ENCODE measurements at places on chromosomes 4 and X.

- DNase-seq, result no peak
- no peaks in the 10 kb centered on the region for H3K27me3 ChIP-seq
Observed at GRCh38 chr4:6153874-6154273, 46.5 kb downstream of the JAKMIP1 start.

GRCh38 chrX:9539605-9540387 is 74.9 kb downstream of the TBL1X start:
- no peak for DNase-seq
- H3K4me3 ChIP-seq, result no peak overlapping the region

DNA sequence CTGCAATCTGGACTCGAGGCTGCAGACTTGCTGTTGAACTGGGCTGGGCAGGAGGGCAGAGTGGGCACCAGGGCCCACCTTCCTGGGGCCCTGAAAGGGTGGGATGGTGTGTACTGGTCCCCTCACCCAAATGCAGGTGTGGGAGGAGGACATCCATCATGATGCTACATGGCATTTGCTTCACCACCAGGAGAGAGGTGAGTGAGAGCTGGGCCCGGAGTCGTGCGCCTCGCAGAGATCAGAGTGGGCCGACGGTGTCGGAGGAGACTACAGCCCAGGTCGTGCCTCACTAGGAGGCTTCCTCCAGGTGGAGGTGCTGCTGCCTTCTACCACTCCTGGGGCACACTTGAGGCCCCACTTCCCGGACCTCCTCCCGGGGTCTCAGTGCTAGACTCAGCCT is 50.3 kb downstream of the SCML1 start:
- H3K4me1 ChIP-seq, result no peaks in the 10 kb centered on the region
- DNase-seq, result no peak
- H3K4me3 ChIP-seq, result no peak overlapping the region
- H3K27me3 ChIP-seq, result no peaks in the 10 kb centered on the region
- H3K36me3 ChIP-seq, result no peaks in the 10 kb centered on the region

- no peak overlapping the region for H3K27ac ChIP-seq
- no peaks in the 10 kb centered on the region for H3K4me1 ChIP-seq
- H3K4me3 ChIP-seq, result no peak overlapping the region
Observed at GRCh38 chr4:51833236-51833635, 9.7 kb upstream of the DCUN1D4 start.

- H3K4me3 ChIP-seq, result no peak overlapping the region
- H3K4me1 ChIP-seq, result peaks cover 3% of the 10 kb centered on the region
- H3K36me3 ChIP-seq, result peaks cover 46% of the 10 kb centered on the region
- DNase-seq, result no peak
Observed at GRCh38 chr4:169124661-169125060, 114.6 kb upstream of the CBR4 start.

DNA sequence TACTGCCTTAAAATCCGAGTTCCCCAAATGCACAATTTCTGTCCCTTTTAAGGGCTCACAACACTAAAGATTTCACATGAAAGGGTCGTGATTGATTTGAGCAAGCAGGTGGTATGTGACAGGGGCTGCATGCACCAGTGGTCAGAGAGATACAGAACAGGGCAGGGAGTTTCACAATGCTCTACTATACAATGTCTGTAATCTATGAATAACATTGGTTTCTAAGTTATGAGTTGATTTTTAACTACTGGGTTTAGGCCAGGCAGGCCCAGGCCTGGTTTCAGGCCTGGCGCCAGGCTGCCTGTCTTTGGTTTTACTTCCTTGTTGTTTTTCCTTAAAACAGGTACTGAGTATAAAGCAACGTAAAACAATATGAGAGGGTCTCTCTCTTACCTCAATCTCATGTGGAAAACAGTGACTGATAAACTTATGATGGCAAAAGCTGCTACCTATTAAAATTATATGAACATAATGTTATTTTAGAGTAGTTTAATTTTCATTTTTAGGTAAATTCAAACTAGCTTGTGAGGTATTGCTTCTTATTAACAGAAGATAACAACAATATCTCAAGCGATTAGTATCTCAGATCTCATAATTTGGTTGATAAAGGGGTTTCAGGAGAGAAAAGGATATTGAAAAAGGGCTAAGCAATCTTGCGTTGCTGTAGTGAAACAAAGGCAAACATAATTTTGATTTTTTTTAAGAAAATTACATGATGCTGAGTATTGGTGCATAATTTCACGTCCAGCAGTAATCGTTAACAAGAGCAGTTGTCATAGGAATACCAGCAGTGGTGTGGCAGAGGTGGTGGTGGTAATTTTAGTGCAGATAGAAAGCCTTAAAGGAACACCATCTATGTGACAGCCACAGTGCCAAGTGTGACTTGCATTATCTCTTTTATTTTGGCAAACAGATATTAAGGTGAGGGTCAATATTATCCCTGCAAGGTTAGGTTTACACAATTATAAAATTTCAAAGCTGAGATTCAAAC is 944.4 kb upstream of the GRID2 start:
- H3K4me1 ChIP-seq, result no peaks in the 10 kb centered on the region
- DNase-seq, result no peak
- H3K27me3 ChIP-seq, result no peaks in the 10 kb centered on the region
- no peaks in the 10 kb centered on the region for H3K36me3 ChIP-seq

- H3K4me3 ChIP-seq, result no peak overlapping the region
- H3K27me3 ChIP-seq, result no peaks in the 10 kb centered on the region
Observed at GRCh38 chrX:40055495-40055894, 42.3 kb downstream of the BCOR start.

- no peaks in the 10 kb centered on the region for H3K36me3 ChIP-seq
- no peak overlapping the region for H3K27ac ChIP-seq
- no peaks in the 10 kb centered on the region for H3K4me1 ChIP-seq
- no peak overlapping the region for H3K4me3 ChIP-seq
Observed at GRCh38 chr4:62407534-62407933, 1207.4 kb downstream of the ADGRL3 start.

DNA sequence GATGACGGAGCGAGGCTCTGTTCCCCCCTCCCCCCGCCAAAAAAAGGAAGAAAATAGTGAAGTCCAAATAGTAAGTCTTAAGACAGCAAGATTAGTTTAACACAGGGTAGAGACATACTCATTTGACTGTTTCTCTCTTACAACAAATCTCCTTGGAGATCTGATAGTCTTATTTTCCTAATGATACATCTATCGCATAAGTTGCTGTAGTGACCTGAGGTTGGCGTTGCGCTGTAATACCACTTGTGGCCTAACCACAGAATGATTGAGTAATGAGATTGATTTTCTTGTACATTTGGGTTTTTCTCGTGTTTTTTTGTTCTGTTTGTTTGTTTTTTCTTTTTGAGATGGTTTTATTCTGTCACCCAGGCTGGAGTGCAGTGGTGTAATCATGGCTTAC is 27.2 kb downstream of the OCIAD1 start:
- H3K27ac ChIP-seq, result no peak overlapping the region
- no peaks in the 10 kb centered on the region for H3K27me3 ChIP-seq
- DNase-seq, result no peak
- H3K36me3 ChIP-seq, result peaks cover 78% of the 10 kb centered on the region
- no peak overlapping the region for H3K4me3 ChIP-seq

DNA sequence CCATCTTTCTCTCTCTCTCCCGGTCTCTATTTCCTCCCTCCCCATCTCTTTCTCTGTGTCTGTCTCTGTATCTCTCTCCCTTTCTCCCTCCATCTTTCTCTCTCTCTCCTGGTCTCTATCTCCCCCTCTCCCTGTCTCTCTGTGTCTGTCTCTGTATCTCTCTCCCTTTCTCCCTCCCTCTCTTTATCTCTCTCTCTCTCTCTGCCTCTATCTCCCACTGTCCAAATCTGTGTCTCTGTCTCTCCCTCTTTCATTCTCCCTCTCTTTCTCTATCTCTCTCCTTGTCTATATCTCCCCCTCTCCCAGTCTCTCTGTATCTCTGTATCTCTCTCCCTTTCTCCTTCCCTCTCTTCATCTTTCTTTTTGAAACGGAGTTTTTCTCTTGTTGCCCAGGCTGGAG is 23.6 kb downstream of the IL3RA start:
- H3K4me1 ChIP-seq, result no peaks in the 10 kb centered on the region
- H3K27ac ChIP-seq, result no peak overlapping the region
- peaks cover 15% of the 10 kb centered on the region for H3K36me3 ChIP-seq
- DNase-seq, result no peak

DNA sequence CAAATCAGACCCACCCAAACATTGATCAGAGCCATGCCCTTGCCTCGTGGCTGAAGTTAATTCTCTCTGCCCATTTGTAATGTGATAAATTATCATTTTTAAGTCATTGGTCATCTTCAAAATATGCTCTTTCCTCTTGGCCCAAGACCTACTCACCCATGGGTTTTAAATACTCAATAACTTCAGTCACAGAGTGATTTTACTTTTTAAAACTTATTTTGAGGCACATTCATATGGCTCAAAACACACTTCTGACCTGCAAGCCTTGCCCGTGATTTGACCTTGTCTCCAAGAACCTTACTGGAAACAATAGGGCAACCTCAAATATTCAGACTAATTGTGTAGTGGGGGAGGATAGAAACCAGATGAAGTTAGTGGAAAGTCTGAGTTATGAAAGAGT is 176.2 kb upstream of the LNX1 start:
- no peak overlapping the region for H3K4me3 ChIP-seq
- H3K36me3 ChIP-seq, result no peaks in the 10 kb centered on the region
- no peak overlapping the region for H3K27ac ChIP-seq
- no peaks in the 10 kb centered on the region for H3K4me1 ChIP-seq
- no peaks in the 10 kb centered on the region for H3K27me3 ChIP-seq
- no peak for DNase-seq

GRCh38 chr4:175767150-175767549 is 44.9 kb downstream of the GPM6A start:
- no peaks in the 10 kb centered on the region for H3K27me3 ChIP-seq
- no peak for DNase-seq
- no peaks in the 10 kb centered on the region for H3K4me1 ChIP-seq
- H3K4me3 ChIP-seq, result no peak overlapping the region
- H3K36me3 ChIP-seq, result no peaks in the 10 kb centered on the region

GRCh38 chr4:115272185-115272584 is 158.8 kb upstream of the NDST4 start:
- DNase-seq, result no peak
- H3K4me3 ChIP-seq, result no peak overlapping the region
- no peaks in the 10 kb centered on the region for H3K27me3 ChIP-seq
- no peaks in the 10 kb centered on the region for H3K4me1 ChIP-seq
- H3K36me3 ChIP-seq, result no peaks in the 10 kb centered on the region
- H3K27ac ChIP-seq, result no peak overlapping the region

DNA sequence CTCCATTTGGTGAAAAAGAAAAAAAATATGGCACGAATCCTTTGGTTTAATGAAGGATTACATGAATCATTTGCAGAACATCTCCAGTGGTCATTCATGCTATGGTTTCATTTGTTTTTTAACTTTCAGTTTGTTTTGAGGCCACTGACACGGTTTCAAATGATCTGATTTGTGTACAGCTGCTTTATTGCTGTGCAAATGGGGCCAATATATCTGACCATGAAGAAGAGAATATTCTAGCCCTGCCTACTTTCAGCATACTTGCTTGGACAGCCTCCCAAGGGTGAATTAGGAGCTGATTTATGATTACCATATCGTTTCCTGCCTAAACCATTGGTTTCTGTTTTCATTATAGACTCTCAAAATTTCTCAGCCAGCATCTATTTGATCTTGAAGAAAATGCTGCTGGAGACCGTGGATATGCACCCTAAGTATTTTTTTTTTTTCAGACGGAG is 30.7 kb downstream of the SPARCL1 start:
- H3K27me3 ChIP-seq, result no peaks in the 10 kb centered on the region
- peaks cover 12% of the 10 kb centered on the region for H3K36me3 ChIP-seq
- peaks cover 20% of the 10 kb centered on the region for H3K4me1 ChIP-seq
- peak overlapping the region; percentile 4 for H3K4me3 ChIP-seq
- H3K27ac ChIP-seq, result no peak overlapping the region

DNA sequence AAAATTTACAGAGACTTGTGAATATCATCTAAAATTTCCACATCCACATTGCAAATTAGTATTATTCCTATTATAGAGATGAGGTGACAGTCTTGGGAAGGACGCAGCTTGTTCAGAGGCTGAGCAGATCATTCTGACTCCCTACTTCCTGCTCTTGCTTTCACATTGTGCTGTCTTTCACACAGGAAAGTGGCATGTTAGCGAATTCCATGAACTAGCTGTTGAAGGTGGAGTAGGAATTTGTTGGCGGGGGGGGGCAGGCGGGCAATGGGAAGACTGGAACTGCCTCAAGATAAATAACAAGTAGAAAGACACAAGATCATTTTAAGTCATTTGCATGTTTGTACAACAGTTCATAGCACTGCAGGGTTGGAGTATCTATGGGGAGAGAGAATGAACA is 2.3 kb downstream of the PF4V1 start:
- no peaks in the 10 kb centered on the region for H3K27me3 ChIP-seq
- peaks cover 16% of the 10 kb centered on the region for H3K4me1 ChIP-seq
- no peak overlapping the region for H3K27ac ChIP-seq
- no peak overlapping the region for H3K4me3 ChIP-seq

GRCh38 chrX:143296521-143296920 is 220.8 kb downstream of the SPANXN3 start:
- H3K4me1 ChIP-seq, result no peaks in the 10 kb centered on the region
- H3K27ac ChIP-seq, result no peak overlapping the region
- H3K27me3 ChIP-seq, result no peaks in the 10 kb centered on the region
- H3K4me3 ChIP-seq, result no peak overlapping the region

GRCh38 chrX:55489314-55490009 is at the start of gene USP51:
Gene USP51, minus strand, starts transcription at chrX:55489848. Its CDS starts 909 bp downstream, at chrX:55488939.
- H3K4me1 ChIP-seq, result no peaks in the 10 kb centered on the region
- DNase-seq, result peak; percentile 73
- no peaks in the 10 kb centered on the region for H3K36me3 ChIP-seq
- H3K4me3 ChIP-seq, result peak within 1 kb of the TSS; percentile 67
- peak within 1 kb of the TSS; percentile 93 for H3K27ac ChIP-seq

- no peaks in the 10 kb centered on the region for H3K4me1 ChIP-seq
- H3K27me3 ChIP-seq, result no peaks in the 10 kb centered on the region
- no peak for DNase-seq
- H3K4me3 ChIP-seq, result no peak overlapping the region
- no peaks in the 10 kb centered on the region for H3K36me3 ChIP-seq
Observed at GRCh38 chr4:52358883-52359321, 300.2 kb downstream of the USP46 start.
